ENCODE measurements at places on chromosomes 3 and 15.

DNA sequence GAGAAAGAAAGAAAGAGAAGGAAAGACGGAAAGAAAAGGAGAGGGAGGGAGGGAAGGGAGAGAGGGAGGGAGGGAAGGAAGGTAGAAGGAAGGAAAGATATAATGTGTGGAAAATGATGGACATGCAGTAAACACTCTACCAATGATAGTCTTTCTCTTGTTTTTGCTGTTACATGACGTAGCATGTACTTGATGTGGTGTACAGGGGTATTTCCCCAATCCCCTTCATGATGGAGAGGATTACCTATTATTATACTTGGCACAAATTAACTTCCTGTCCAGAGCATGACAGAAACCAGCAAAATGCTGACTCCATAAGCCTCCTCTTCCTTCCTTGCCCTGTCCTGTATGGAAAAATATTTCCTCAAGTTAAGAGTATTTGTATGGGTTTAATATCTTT is 124.4 kb downstream of the B3GALNT1 start:
- DNase-seq: peak; percentile 19

DNA sequence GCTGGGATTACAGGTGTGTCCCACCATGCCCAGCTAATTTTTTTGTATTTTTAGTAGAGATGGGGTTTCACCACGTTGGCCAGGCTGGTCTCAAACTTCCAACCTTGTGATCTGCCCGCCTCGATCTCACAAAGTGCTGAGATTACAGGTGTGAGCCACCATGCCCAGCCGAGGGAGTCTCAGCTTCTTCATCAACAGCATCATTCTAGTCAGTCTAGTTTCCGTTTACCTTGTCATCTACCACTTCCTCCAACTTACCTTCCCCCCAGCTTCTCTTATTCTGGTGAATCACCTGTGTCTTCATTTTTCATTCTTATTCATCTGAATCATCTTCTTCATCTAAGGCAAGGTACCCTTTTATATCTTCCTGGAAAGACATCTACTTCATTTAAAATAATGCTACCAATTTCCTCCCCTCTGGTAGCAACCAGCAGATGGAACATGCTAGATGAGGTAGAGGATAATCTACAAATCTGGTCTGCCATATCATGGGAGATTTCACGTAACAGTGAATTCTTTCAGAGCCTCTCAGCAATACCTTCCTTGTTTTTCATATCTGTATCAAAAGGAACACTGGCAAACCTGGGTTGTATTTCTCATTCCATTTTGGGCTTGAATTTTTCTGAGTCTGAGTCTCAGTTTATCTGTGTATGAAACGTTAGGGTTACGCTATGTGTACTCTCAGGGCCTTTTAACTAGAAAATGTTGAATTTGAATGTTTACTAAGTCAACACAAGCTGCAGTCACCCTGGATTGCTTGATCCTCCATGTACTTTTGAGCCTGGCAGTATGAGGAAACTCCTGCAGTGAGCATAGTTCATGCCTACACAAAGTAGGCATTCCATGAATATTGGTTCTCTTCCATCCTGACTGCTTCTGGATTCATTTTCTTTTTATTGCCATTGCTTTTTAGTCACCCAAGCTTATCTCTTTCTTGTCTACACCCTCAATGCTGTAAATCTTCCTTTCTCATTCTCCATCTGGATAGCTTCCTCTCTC is 16.8 kb downstream of the LPP start:
- DNase-seq: peak; percentile 52

- DNase-seq: no peak
Measured at GRCh38 chr15:65466901-65467300, 44.2 kb upstream of the IGDCC4 start.

DNA sequence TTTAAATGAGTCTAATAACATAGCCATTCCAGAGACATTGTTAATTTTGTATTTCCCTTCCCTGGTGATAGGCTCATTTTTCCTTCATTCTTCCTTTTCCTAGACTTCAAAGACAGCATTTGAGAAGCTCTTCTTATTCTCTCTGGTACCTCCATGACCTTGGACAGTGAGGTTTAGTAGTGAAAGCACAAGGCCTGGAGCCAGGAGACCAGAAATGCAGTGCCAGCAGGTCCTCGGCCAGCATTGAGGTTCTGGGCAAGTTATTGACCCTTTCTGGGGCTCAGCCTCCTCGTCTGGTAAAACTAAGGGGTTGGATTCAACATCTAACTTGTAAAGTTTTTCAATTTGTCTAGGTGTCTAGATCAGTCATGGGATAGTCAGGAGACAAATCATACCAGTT is 146.9 kb downstream of the SV2B start:
- DNase-seq: no peak

DNA sequence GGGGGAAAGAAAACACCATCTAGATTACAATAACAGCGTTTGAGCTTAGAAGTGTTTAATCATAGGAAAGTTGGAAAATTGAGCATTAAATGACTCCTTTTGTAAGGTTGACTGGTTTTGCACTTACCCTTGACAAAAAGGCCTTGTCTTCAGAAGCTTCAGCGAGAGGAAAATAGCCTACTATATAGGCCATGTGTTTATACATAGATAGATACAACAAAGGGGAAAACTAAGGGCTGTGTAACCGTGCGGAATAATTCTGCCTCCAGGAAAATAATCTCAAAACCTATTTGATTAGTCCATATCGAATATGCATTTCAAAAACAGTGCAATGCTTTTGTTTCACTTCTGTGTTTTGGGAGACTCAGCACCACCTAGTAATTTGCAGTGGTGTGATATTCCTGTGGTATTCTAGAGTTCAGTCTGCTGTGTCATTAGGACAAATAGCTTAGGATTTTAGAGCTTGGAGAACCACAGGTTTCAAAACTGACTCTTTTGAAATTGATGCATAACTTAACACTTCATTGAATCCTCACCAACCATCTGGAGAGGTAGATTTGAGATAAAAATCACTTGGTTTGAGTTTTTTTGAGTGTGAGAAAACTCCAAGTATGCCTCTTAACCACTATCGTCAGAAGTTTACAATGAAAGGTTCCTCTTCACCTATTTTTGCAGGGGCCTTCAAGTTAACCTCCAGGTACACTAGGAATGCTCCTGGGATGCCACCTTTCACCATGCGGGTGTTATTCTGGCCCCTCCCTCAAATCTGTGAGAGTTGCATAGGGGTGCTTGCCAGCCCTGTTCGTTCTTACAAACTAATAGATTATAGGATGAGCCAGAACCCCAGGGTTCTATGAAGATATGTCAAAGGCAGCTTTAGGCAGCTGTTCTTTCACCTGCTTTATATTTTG is 1.9 kb downstream of the ARHGAP31 start:
- no peak for DNase-seq

DNA sequence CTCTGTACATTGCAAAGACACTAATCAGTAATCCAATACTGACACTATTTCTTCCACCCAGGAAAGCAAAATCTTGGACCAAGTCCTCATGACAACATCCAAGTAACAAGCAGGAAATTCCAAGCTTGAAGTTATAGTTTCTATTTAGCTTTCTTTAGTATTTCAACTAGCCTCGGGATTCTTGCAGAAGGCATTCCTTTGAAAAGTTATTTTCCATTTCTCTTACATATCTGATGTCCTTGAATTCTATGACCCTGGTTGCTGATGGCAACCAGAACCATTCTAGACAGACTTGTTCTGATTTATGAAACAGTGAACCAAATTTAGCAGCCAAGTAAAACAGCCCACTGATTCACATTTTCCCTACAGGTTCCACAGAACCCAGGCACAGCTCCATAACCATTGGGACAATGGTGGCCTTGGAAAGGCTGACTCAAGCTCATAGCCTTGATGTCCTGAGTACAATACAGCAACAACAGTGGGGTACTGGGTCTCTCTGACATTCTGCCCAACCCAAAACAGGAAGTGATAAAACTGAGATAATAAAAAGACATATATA is 26.5 kb downstream of the P3H2 start:
- no peak for DNase-seq

Data from CD8-positive, alpha-beta memory T cell (primary cell).